ENCODE measurements at places on chromosomes 16 and 17.
A peak's percentile ranks its signal among the peaks of the same experiment; 100 is the strongest.

DNA sequence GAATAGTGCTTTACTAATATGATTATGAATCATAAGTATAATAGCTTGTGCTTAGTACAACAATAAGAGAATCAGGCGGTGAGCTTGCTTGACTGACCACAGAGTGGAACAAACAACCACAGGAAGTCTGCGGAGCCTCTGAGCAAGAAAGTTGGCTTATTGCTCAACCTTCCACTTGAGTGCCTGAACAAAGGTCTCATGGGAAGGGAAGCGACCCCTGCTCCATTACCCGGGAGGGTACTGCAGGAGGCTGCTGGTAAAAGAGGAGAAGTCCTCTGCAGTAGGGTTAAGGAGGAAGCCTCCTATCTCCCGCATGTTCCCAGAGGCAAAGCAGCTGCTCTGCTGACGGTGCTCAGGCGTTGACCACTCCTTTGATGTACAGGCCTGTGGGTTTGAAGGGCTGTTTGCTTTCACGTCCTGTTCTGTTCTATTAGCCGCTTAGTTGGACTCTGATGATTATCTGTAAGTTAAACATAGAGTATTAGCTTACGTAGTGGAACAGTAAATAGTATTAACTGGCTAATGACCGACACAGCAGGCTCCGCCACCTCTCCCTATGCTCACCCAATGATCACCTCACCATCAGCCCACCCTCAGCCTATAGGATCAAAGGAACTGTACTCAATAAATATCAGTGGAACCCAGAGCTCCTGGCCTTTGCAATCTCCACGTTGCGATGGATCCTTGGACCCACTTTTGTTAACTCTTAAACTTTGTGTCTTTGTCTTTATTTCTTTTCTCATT lies 17.5 kb downstream of the ALOX15B start:
- peak; percentile 36 for DNase-seq

DNA sequence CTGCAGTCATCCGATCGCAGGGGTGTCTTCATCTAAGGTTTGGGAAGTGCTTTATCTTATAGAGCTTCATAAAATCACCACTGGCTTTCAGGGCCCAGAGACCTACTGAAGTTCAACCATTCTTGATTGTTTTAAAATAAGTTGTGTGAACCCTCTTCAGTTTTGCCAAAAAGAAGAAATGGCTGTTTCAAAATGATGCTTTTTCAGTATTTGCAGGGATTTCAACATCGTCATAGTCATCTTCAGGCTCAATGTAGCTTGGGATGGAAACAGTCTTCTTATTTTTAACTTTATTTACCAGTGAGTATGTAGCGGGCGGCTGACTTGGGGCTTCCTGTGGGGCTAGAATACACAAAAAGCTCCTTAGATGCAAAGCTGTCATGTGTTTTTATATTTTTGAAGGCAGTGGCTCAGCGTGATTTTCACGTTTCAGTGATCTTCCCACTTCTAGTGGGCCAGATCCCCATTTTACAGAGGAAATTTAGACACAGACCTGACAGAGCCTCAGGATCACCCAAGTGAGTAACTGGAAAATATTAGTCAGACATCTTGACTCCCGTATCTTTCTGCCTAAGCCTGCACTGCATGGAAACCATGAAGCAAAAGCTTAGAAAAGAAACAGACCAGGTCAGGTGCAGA lies 19.1 kb upstream of the ZNF594 start:
- no peak for DNase-seq

- peak; percentile 49 for DNase-seq
These were observed 49.8 kb downstream of the WDR45B start for GRCh38 chr17:82598256-82599119.

- DNase-seq, result no peak
These were observed 235.8 kb upstream of the NLRP1 start for GRCh38 chr17:5819921-5820685.
